A549 treated with AZD2906 at 1 μM for 4 hours (cell line): ENCODE measurements at places on chromosomes 11 and 22. TPM values are rescaled to one million over a fixed set of nuclear protein-coding genes. Genes with fewer than 3 reads are reported as not detected.

Gene CRYAB
- 12.8 to 27.1 TPM (median 15.4 TPM) in 5 replicates for total RNA-seq

Gene ZNF280B
- total RNA-seq = 1.1 to 1.8 TPM (median 1.3 TPM) in 5 replicates

Gene CARD18
- not detected in 5 replicates for total RNA-seq

Gene MGAT3
- total RNA-seq = 0.64 to 1.4 TPM (median 0.88 TPM) in 5 replicates

Gene OR51B4
- total RNA-seq = not detected in 5 replicates

Gene OR51B5
- total RNA-seq = not detected in 5 replicates

Gene C22orf15
- total RNA-seq = not detected in 5 replicates

Gene EIF3M
- total RNA-seq = 386 to 520 TPM (median 391 TPM) in 5 replicates

Gene POU2AF1
- total RNA-seq = 0.17 TPM in 1 of 5 replicates, not detected in the others

Gene ELMOD1
- total RNA-seq = 0.10 to 0.25 TPM (median 0.21 TPM) in 5 replicates

Gene LMNTD2
- total RNA-seq = 1.4 to 3.0 TPM (median 2.9 TPM) in 5 replicates

Gene HMGXB4
- 8.8 to 16.9 TPM (median 10.2 TPM) in 5 replicates for total RNA-seq

Gene FXYD6
- 0.16 to 0.55 TPM (median 0.28 TPM) in 5 replicates for total RNA-seq

Gene POLD4
- 182 to 236 TPM (median 217 TPM) in 5 replicates for total RNA-seq

Gene NUDT8
- 7.3 to 15.3 TPM (median 14.6 TPM) in 5 replicates for total RNA-seq

Gene ANGPTL5
- 0.08 to 0.16 TPM (median 0.14 TPM) in 5 replicates for total RNA-seq

Gene WDR74
- total RNA-seq = 74.3 to 82.0 TPM (median 79.5 TPM) in 5 replicates

Gene CNTF
- 0.96 to 1.3 TPM (median 1.2 TPM) in 5 replicates for total RNA-seq

Gene NECTIN1
- total RNA-seq = 8.2 to 10.6 TPM (median 9.2 TPM) in 5 replicates

Gene REXO2
- total RNA-seq = 99.7 to 108 TPM (median 100 TPM) in 5 replicates

Gene PAX6
- 0.51 to 1.0 TPM (median 0.79 TPM) in 5 replicates for total RNA-seq

Gene CASP4
- total RNA-seq = 4.2 to 5.5 TPM (median 4.3 TPM) in 5 replicates

Gene OTOG
- not detected in 5 replicates for total RNA-seq

Gene HORMAD2
- not detected in 5 replicates for total RNA-seq

Gene CTSW
- 0.07 to 0.11 TPM in 2 of 5 replicates, not detected in the others for total RNA-seq

Gene GSTT2
- total RNA-seq = 0.27 TPM in 1 of 5 replicates, not detected in the others

Gene OR4A16
- not detected in 5 replicates for total RNA-seq

Gene MUC6
- 0.05 TPM in 1 of 5 replicates, not detected in the others for total RNA-seq

Gene LUZP2
- total RNA-seq = not detected in 5 replicates

Gene LDHAL6A
- total RNA-seq = not detected in 5 replicates

Gene DENND6B
- total RNA-seq = 2.4 to 3.6 TPM (median 3.2 TPM) in 5 replicates

Gene CXCR5
- 0.09 to 0.19 TPM (median 0.14 TPM) in 5 replicates for total RNA-seq

Gene PRAME
- total RNA-seq = 90.0 to 109 TPM (median 99.8 TPM) in 5 replicates

Gene OR2D2
- total RNA-seq = not detected in 5 replicates

Gene FGF4
- 0.02 to 0.09 TPM in 2 of 5 replicates, not detected in the others for total RNA-seq

Gene IL17REL
- total RNA-seq = 0.02 to 0.08 TPM (median 0.04 TPM) in 5 replicates

Gene SCGB1A1
- 0.23 to 0.69 TPM (median 0.37 TPM) in 3 of 5 replicates, not detected in the others for total RNA-seq

Gene OR51S1
- total RNA-seq = not detected in 5 replicates

Gene GAB4
- not detected in 5 replicates for total RNA-seq

Gene SCUBE1
- 0.06 to 0.24 TPM (median 0.15 TPM) in 5 replicates for total RNA-seq

Gene BCO2
- total RNA-seq = 0.70 to 1.5 TPM (median 0.96 TPM) in 5 replicates

Gene MMP11
- total RNA-seq = 0.13 to 0.29 TPM (median 0.18 TPM) in 5 replicates

Gene OR8D1
- total RNA-seq = not detected in 5 replicates

Gene FBLN1
- 45.8 to 61.8 TPM (median 58.3 TPM) in 5 replicates for total RNA-seq

Gene MMP13
- 0.04 to 0.08 TPM in 2 of 5 replicates, not detected in the others for total RNA-seq

Gene OAF
- total RNA-seq = 7.6 to 11.7 TPM (median 11.0 TPM) in 5 replicates

Gene KRTAP5-7
- not detected in 5 replicates for total RNA-seq

Gene RCOR2
- 0.62 to 1.2 TPM (median 0.80 TPM) in 5 replicates for total RNA-seq

Gene ABCG4
- total RNA-seq = 0.27 to 0.52 TPM (median 0.33 TPM) in 5 replicates

Gene OR51B2
- not detected in 5 replicates for total RNA-seq

Gene P2RY2
- 9.2 to 11.5 TPM (median 11.2 TPM) in 5 replicates for total RNA-seq

Gene MPZL2
- 0.03 to 0.08 TPM (median 0.05 TPM) in 3 of 5 replicates, not detected in the others for total RNA-seq

Gene CYTH4
- total RNA-seq = 0.49 to 0.79 TPM (median 0.59 TPM) in 5 replicates

Gene GRM5
- total RNA-seq = 0.01 TPM in 1 of 5 replicates, not detected in the others

Gene MYO18B
- 0.02 to 0.08 TPM (median 0.06 TPM) in 5 replicates for total RNA-seq

Gene CHST1
- 0.95 to 1.9 TPM (median 1.5 TPM) in 5 replicates for total RNA-seq
